ENCODE measurements at places on chromosomes 2 and 18. TPM values are rescaled to one million over a fixed set of nuclear protein-coding genes. Genes with fewer than 3 reads are reported as not detected.

SERPINB10 gene
- 0.06 TPM for polyA plus RNA-seq

MLPH gene
- 2.6 TPM for polyA plus RNA-seq

GRCh38 chr18:36527740-36528455, 230.4 kb downstream of the FHOD3 start:
- DNase-seq, result no peak

DNA sequence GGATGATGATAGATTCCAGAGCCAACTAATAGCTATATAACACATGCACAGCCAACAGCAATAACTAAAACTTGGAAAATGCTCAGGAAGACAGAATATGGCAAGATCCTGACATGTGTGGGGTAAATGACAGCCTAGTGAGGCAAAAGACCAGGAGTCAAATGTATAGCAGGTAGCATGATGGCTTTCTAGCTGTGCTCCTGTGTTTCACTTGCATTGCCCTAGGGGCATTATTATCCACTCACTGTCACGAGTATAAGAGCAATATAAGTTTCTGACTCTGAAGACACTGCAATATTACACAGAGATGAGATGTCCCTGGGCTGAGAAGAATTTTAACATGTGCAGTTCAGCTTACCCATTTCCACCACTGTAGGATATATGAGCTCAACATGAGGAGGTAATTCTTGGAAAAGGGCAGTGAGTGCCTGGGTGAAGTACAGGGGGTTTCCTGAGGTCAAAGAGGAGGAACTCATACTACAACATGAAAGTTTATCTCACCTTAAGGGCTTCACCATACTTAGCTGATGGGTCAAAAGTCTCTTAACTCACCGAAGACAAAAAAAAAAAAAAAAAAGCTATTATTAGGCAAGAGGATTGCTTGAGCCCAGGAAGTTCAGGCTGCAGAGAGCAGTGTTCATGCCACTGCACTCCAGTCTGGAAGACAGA, 1385.6 kb upstream of the SLC39A10 start:
- DNase-seq, result no peak

- no peak for DNase-seq
Observed at GRCh38 chr18:30469091-30469490, 573.5 kb downstream of the DSC3 start.
